CD4-positive, alpha-beta T cell treated with Interleukin-2 at 100 ng/mL for 4 hours (primary cell): ENCODE measurements at places on chromosomes 1 and 21.

DNA sequence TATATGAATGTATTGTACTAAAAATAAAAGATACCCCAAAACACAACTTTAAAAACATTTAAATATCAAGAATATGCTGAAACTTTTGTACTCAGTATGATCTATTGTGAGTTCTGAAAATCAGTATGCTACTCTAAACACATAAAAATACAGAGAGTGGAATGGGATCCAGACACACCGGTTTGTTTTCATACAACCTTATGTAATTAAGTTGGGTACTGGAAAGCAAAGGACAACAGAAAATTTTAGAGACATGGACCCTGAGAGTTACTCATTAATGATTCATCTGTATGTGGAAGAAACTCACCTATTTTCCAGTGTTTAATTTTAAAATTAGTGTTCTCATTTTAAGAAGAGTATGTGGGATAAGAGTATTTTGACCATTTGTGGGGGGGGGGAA is 927 bp upstream of the CFHR3 start:
- DNase-seq = no peak

GRCh38 chr1:154859151-154859785 is 10.8 kb downstream of the KCNN3 start:
- no peak for DNase-seq

DNA sequence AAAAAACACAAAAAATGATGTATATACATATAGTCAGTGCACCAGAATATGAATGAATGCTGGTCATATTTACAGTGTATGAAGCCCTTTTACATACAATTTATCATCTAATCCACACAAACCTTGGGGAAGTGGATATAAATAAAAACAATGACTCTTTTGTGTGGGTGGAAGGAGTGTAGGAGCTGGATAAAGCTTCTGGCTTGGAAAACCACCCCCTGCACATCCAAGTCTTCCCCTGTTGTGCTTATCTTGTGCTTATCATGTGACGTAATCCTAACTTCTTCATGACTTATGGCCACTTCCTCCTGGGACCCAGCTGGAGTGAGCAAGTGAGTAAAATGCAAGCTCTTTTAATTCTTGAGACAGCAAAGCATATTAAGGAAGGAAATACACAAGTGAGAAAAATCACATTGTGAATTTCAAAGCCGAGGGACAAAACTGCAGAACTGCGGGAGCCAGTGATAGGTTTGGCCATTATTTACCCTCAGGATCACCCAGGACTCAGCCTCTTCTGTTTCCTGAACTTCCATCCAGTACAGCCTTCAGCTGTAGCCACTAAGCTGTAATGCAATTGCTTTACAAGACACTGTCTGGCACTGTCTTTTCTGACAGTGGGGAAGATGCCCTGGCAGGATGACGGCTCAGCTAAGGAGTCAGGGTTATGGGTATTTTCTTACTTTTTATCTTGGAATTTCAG is 104.0 kb upstream of the PPM1J start:
- no peak for DNase-seq

- DNase-seq = peak; percentile 55
Observed at GRCh38 chr1:37473431-37474045, 842 bp upstream of the ZC3H12A start.
